ENCODE measurements at places on chromosomes 16 and 17.

DNA sequence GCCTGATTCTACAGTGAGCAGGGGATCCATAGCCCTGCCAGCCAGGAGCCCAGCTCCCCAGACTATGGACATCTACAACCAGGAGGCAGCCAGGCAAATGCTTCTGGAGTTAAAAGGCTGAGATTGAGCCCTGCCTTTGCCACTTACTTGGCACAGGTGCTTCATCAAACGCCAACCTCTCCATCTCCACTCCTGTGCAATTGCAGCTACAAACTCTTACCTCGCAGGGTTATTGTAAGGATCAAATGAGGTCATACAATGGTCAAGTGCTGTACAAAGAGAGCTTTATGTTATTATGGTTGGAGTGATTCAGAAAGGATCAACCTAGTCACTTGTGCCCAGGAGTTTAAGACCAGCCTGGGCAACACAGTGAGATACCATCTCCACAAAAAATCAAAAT is 9.8 kb upstream of the MYO18A start:
- no peak for DNase-seq

DNA sequence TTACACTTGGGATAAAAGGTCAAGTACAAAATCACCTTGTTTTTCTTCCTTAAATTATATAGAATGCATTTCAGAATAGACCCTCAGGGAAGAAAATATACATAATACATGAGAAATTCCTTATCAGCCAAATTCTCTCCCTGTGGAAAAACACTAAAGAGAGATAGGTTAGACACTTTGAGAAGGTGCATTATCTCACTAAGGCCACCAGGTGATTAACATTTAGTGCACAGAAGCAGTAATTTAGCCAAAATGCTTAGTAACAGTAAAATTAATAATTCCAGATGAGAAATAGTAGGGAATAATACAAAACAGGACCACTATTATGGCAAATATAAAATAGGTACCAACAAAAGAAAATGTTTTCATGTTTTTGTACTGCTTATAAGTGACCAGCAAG is 185.3 kb upstream of the C17orf78 start:
- DNase-seq, result no peak

DNA sequence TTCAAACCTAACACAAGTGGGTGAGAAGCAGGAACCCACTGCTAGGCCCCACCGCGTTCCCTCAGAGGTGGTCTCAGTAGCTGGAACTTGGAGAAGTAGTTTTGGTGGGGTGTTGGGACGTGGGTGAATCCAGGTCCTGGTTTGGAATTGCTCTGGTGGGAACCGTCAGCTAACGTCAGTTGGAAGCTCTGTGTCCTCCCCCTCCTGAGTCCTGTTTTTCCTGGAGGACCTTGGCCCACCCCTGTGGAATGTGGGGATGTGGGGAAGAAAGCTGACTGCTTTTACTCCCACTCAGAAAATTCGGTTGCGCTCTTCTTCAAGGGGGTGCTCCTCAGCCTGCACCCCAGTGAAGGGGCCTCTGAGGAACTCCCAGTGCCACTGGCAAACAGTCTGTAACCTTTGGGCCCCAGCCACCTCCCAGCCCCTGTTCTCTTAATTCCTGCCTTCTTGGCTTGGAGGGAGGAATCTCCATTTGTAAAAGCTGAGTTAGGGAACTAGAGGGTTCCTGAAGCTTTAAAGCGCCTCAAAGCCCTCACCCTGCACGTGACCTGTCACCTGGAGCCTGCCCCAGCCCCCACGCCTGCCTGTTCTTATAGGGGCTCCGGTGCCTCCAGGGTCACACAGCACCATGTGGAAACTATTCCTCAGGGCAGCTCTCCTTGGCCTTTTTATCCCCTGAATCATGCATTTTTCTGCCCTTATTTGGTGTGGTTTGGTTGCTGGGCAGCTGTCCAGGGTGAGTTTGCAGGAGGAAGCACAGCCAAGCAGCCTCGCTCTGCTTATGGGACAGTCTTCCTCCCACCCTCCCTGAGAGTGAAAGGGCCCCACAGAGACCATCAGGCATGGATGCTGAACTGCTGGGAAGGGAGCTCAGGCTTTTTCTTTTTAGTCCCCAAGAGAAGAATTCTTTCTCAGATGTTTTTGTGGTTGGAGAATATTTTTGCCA is 16.2 kb upstream of the NAGLU start:
- DNase-seq, result no peak

- no peak for DNase-seq
Observed at GRCh38 chr16:10121491-10121890, 60.7 kb downstream of the GRIN2A start.

DNA sequence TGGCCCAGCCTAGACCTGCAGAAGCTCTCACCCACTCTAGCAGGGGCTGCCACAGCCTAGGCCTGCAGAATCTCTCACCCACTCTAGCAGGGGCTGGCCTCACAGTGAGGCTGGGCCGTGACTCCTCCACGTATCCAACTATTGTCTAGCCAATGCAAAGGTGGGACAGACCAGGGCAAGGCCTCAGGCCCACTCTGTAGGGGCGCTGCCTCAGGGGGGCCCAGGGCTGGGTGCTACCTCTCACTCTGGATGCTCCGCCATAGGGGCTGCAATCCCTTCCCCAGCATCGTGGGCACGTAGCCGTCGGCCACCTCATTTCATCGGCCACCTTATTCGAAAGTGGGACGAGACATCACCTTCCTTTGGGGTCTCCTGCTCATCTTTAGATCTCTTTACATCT is 51.7 kb downstream of the RPH3AL start:
- DNase-seq, result no peak

- no peak for DNase-seq
Observed at GRCh38 chr17:61517843-61518606, 65.8 kb downstream of the TBX4 start.

- no peak for DNase-seq
Observed at GRCh38 chr17:6657633-6658287, 6.2 kb downstream of the C17orf100 start.

GRCh38 chr17:60390925-60391470 is 935 bp downstream of the USP32 start:
- peak; percentile 15 for DNase-seq

DNA sequence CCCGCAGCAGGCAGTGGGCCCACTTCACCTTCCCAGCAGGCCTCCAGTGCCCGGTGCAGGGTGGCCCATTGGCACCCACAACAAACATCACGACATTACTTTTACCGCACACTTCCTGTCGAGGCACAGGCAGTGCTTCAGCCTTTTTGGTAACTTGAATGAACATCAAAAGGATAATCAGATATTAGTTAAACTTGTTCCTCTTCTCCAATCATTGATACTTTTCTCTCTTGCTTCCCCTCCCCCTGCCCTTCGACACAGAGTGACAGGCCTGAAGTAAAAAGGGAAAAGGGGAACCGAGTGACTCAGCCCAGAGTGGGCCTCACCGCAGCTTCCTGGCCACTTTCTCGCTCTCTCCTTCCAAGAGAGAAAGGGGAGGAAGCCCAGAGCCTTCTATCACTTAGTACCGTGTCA is 507.0 kb downstream of the MAF start:
- peak; percentile 41 for DNase-seq

DNA sequence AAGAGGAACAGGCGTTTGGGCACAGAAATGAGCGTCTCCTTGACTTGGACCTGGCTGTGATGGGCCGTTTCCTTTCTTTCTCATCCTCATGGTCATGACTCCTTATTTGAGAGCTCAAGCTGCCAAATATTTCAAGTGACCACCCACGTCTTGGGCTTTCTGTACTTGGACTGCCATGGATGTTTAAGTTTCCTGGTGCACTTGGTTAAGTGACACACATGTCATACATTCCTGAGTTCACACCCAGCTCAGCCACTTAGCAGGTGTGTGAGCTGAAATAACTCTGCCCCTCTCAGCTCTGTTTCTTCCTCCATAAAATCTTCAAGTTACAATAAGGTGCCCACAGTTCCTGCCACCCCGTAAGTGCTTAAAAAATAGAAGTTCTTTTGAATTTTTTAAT is 114.5 kb downstream of the CLEC16A start:
- no peak for DNase-seq

- no peak for DNase-seq
Observed at GRCh38 chr16:57091975-57092785, at the start of gene CPNE2. TSS of gene CPNE2 (plus strand) at chr16:57092583. CDS start at chr16:57110743, 18,160 bp downstream.

- no peak for DNase-seq
Observed at GRCh38 chr17:28777178-28777577, 33.4 kb downstream of the TRAF4 start.

DNA sequence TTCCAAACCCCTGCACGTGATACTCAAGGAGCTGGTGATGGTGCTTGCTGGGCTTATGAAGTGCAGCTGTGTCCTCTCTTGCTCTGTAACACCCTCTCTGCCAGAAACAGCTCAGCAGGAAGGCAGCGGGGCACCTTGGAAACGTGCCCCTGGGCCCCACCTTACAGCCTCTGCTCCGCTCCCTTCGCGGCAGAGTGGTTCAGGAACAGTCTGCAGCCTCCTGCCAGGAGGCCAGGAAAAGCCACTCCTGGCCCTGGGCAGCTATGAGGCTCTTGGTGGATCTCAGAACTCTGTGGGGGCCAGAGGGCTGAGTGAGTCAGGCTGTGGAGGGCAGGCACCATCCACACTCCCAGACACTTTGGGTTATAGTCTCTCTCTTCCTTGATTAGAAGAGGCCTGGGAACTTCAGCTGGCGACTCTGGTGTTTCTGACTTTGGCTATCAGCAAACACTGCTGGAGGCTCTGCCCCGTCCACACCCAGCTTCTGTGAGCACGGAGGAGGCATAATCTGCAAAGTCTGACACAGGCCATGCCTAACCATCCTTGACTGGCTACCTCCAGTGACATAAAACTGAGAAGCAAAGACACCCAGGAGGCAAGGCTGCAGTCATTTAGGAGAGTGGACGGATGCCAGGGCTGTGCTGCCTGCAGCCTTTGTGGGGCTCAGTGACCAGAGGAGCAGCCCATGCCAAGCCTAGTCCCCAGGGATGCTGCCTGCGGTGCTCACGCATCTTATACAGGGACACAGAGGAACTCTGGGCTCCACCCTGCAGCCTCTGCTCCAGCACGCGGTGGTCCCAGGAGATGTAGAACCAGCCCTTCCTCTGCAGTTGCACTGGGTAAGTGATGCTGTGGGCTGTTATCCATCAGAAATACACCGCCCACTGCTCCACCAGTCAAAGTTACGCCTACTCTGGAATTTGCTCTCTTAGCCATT is 65.3 kb downstream of the METRNL start:
- DNase-seq, result no peak

DNA sequence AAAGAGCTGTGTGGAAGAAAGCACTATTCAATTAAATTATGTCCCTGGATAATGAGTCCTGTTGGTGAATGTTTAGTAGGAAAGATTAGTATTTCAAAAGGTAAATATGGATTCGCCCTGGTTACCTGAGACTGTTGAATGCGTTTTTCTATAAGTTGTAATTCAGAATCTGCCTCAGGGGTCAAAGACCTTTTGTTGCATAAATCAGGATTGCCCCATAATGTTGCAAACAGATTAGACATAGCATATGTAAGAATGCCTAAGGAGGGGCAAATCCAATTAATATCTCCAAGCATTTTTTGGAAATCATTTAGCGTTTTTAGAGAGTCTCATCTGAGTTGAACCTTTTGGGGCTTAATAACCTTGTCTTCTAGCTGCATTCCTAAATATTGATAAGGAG is 70.1 kb upstream of the ARL4D start:
- no peak for DNase-seq

DNA sequence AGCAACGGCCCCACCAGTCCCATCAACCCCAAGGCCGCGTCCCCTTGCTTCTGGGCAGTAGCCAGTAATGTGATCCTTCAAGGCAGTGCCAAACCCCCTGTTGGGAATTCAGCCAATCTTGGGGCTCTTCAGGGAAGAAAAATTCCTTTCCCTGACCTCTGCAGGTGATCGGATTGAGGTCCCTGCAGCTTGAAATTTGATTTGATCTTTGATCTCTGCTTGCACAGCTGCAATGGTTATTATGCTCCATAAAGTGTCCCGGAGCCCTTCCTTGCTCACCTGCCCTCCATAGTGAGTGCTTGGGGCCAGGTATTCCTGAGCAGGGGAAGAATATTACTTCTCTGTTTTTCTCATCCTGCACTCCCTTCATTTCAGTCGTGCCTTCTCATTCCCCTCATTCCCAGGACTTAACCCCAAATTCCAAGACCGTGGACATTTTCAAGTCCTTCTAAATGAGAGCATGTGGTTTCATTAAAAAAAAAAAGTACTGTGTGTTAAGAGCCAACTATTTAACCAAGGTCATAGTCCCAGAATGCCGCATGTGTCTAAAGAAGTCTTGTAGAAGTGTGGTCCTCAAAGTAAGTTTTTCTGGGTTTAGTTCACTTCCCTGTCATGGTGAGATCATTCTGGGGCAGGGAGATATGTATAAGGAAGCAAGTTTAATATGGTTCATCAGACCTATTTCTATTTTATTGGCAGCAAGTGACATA is 56.3 kb downstream of the SOX9 start:
- DNase-seq, result no peak

DNA sequence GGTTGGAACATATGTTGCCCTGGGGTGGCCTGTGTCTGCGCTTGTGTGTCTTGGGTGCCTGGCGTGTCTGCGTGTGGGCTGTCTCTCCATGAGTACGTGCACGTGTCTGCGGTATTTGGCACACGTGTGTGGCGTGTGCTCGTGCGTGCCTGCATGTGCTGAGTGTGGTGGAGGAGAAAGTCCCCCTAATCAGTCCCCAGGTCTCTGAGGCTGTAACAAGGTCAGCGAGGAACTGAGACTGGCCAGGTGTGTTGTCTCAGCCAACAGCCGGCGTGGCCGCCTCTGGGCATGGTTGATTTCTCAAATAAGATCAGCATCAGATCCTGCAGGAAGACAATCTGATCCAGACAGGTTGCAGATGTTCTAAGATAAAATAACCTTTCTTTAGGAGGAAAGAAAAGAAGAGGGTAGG is 3.5 kb upstream of the CPNE7 start:
- no peak for DNase-seq

DNA sequence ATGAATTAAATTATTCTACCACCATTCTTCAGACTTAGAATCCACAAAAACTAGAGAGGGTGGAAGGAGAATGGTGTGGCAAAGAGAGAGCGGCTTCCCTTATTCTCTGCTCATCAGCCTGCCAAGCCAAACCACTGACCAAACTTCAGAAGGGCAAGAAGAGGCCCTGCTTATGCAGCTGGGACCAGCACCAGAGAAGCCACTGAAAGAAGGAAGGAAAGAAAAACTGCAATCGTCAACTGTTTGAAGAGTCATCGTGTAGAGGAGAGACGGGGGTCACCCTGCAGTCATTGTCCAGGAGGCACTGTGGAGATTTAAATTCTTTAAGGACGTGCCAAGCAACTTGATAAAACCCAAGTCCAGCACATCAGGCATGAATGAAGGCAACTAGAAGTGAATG is 15.6 kb downstream of the PMP22 start:
- no peak for DNase-seq

DNA sequence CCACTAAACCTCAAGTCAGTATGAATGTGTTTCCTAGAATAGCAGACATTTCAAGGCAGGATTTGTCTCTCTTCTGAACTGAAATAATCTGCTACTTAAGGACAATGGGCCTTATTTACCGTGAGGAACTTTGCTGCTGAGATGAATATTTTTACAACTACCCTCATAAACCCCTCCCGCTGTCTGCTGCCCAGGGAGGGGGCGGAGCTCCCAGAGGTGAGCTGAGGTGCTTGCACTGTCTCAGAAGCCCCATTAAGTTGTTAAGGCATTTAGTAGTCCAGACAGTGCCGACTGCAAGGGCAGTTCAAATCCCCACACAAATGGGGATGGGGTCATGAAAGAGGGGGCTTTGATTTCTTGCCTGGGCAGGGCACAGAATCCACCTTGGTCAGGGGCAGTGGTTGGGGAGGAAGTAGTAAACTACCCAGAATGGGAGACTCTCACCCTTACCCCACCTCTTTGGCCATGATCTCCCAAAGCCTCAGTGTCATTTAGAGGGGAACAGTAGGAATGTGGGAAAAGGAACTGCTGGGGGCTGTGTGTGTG is 19.2 kb downstream of the HNF1B start:
- DNase-seq, result no peak
